ENCODE measurements at places on chromosomes 7 and 10.

- no peak for DNase-seq
These were observed 108.0 kb upstream of the CREB5 start for GRCh38 chr7:28304290-28304689.

GRCh38 chr7:1931951-1932270, 261.8 kb downstream of the ELFN1 start:
- no peak for DNase-seq

- DNase-seq, result no peak
These were observed 679.7 kb upstream of the AUTS2 start for GRCh38 chr7:68918621-68919020.

GRCh38 chr10:133334503-133335245, 2.0 kb downstream of the CALY start:
- no peak for DNase-seq

- DNase-seq, result no peak
These were observed 293.7 kb upstream of the POM121L12 start for GRCh38 chr7:52741670-52742290.

- no peak for DNase-seq
These were observed 80.5 kb upstream of the PRKG1 start for GRCh38 chr10:50993771-50994251.

DNA sequence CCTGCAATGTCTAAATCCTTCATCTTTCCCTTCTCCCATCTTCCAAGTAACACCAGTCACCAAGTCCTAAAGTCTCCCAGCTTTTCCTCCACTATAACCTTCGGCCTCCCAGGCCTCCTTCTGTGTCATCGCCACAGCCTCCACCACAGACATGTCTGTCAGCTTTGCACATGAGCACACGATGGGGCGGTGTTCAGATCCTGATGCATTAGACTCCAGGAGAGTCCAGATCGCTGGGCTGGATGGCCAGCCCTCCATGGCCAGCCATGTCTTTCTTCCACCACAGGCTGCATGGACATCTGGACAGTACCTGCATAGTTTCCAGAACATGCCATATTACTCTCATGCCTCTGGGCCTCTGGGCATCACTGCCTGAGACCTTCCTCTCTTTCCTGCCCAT, 974.2 kb upstream of the ZNF722 start:
- DNase-seq, result no peak

DNA sequence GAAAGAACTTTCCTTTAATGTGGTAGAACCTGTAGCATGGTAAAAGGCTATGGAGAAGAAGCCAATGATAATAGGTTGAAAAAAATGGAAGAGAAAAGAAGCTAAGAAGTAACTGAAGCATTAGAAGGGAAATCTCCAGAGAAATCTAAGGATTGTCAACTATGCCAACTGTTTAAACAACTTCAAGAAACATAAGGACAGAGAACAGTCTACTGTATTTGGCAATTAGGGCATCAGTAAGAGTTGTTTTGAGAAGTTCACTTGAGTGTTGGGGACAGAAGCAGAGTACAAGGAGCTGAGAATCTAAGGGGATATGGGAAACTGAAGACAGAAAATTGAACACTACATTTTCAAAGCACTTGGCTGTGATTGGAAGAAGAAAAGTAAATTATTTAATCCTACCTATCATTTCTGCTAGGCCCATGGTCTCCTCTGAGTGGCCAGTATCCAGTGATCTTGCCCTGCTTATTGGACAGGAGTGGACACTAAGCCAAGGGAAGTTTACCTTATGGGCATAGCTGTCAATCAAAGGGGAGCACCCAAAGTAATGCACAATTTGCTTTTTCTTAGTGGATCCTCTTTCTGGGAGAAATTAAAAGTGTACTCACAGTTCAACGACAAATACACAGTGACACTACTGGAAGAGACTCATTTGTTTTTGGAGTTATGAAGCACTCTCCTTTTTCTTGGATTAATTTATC, 56.4 kb upstream of the CCDC71L start:
- DNase-seq, result peak; percentile 14

GRCh38 chr7:106009503-106010226, 46.6 kb downstream of the CDHR3 start:
- peak; percentile 95 for DNase-seq

DNA sequence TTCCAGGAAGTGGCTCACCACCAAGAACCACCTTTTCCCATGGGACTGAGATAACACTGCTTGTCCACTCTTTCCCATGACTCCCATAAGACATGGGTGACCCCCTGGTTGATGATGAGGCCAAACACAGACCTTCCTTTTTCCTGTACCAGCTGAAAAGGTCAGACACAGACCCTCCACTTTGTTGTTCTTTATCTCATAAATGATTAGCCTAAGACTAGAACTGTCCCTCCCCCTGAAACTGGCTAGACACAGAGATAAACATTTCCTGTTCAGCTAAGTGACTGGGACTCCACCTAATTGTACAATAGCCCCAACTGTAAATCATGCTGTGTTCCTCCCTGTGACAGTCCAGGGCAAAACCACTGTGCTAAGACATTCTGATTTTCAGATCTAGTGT, 8.2 kb upstream of the NRG3 start:
- DNase-seq, result peak; percentile 70

DNA sequence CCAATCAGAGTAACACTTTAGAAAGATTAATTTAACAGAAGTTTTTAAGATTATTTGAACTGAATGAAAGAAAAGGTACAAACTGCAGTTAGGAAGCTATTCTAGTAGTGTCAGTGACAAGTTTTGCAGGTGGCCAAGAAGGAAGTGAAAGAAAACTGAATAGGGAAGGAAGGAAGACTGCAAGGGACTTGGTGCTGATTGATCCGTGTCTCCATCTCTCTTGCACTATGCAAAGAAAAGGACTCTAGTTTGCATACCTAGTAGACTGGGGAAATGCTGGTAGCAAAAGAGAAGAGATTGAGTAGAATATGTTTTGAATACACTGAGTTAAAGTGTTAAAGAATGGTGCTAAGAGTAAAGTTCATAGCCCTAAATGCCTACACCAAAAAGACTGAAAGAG, 33.0 kb downstream of the OR6V1 start:
- no peak for DNase-seq

DNA sequence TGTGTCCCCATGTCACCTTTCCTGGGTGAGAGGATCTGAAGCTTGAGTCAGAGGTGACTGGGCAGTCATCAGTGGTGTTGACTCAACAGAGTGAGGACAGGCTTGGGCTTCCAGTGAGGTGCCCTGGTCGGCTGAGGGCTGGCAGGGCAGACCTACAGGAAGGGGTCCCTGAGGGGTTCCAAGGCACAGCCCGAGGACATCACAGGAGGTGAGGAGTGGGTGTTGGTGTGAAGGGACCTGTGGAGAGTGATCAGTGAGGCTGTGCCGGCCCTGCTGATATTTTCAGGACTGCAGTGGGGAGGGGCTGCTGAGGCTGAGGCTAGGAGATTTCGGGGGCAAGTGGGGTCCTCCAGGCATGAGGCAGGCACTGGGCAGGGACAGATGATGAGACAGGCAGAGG, 545.5 kb downstream of the TCERG1L start:
- no peak for DNase-seq

DNA sequence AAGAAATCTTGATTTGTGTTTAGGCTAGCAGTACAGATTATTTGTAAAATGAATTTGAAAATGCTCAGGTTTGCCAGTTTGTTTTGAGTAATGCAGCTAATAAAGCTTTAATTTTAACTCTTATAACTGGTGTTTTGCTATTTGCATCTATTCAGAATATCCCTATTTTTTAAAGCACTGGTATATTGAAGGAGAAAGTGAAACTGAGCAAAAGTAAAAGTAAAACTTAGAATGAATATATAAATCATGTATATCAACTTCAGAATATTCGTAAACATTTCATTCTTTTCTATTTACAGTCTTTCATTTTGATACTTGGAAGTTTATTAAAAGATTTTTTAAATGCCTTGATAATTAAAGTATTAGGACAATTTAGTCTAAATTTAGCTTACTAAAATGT, 26.2 kb downstream of the TASOR2 start:
- no peak for DNase-seq

GRCh38 chr7:83640240-83640639, 8.7 kb downstream of the SEMA3E start:
- no peak for DNase-seq

DNA sequence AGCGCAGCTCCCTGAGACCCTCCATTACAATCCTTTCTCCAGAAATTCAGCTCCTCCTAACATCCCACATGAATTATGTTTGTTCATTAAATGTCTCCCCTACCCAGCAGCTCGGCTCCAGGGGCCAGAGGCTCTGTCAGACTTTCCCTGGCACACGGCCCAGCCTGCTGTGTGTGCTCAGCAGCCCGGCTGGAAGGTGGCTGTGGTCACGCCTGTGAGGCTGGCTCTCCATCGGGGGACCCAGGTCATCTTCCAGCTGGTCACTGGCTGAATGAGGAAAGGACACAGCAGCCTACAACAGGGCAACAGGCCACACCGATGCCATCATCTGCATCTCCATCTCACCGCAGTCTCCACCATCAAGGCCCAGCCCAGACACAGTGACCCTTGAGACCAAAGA, 219.8 kb downstream of the MAD1L1 start:
- peak; percentile 20 for DNase-seq

GRCh38 chr7:77525231-77525630, 11.9 kb upstream of the PTPN12 start:
- DNase-seq, result no peak

GRCh38 chr10:11080564-11080984, 62.9 kb downstream of the CELF2 start:
- no peak for DNase-seq

DNA sequence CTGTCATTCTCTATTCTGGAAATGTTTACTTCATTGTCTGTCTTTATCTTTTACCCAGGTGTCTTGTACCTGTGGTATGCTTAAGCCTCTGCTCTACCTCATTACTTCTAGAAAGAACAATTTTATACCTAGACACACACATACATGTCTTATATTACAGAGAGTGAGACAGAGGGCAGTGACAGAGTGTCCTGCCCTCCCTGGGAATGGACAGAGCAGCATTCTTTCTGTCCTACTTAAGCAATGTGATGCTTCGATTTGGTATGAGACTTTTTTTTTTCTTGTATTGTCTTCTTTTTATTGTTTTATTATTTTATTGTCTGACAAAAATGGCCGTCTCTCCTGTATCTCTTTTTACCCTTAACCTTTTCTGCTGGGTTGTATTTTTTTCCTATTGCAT, 286.1 kb downstream of the EXOC4 start:
- DNase-seq, result no peak

DNA sequence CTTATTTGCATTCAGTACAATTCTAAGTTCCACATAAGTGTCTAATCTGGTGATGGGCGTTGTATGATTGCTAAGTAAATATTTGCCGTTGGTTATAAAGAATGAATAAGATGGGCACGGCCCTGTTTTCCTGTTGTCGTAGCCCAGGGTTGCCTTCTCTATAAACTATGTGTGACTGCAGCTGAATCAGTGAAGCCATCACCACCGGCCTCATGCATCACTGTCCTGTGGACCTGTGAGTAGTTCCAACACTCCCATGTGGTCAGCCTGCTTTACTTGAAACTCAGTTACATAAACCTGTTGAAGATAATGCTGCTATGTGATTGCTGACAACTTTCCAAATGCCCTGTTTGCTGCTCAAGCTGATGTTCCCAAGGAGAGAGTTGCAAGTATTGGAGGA, 21.6 kb upstream of the KLF6 start:
- DNase-seq, result peak; percentile 86

- DNase-seq, result no peak
These were observed 70.2 kb downstream of the SORCS3 start for GRCh38 chr10:104711302-104711721.

DNA sequence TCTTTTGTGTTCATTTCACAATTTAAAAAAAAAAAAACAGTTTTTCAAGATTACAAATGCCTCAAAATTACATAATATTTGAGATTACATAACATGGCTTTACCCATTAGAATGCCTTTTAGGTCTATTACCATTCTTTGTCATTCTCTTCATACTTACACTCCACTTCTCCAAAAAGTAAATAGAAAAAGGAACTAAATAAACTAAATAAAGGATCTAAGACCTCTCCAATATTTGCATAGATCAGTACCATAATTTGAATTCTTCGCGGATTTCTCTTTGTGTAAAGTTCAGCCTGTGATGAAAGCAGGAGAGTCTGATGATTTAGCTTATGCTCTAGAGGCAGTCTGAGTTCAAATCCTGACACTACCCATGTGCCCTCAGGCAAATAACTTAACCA, 56.4 kb upstream of the C1GALT1 start:
- DNase-seq, result no peak

Data from A172 (cell line).